ENCODE measurements at places on chromosomes 1 and 21.
A peak's percentile ranks its signal among the peaks of the same experiment; 100 is the strongest.

DNA sequence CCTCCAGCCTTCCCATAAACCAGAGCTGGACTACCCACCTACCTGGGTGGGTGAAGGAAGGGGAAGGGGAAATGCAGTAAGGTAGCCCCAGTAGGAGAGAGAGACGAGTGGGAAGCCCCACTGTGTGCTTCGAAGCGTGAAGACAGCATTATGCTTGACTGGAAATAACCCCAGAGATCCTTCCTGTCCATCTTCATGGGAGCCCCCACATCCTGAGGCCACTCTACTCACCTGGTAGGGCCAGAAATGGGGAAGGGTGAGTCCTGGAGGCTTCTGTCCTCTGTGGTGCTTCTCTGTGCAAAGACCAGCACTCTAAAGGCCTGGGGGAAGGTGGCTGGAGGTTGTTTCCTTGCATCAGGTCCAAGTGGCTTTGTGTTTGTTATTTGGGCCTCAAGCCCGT lies 10.0 kb upstream of the RASSF5 start:
- DNase-seq: no peak

DNA sequence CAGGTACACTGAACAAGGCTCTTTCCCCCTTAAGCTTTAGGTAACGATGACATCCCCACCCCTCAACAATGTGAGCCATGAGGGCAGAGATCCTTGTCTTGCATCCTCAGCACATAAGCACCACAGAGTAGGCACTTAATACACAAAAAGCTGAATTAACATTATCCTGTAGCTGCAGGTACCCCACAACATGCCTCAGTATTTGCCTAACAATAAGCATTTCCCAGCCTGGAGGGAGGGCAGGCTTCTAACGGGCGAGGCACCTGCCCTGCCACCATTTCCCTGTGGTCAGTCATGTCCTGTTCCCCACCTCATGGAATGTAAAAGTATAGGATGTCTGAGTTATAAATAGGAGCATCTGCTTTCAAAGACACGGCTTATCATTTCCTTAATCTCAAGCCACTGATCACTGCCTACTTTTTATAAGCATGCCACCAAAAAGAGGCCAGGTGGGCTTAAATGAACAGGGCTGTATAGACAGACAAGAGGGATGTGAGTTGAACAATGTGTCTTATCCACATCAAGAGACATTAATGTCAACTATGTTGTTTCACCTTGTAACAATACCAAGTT lies 3.4 kb downstream of the CAPZB start:
- no peak for DNase-seq

DNA sequence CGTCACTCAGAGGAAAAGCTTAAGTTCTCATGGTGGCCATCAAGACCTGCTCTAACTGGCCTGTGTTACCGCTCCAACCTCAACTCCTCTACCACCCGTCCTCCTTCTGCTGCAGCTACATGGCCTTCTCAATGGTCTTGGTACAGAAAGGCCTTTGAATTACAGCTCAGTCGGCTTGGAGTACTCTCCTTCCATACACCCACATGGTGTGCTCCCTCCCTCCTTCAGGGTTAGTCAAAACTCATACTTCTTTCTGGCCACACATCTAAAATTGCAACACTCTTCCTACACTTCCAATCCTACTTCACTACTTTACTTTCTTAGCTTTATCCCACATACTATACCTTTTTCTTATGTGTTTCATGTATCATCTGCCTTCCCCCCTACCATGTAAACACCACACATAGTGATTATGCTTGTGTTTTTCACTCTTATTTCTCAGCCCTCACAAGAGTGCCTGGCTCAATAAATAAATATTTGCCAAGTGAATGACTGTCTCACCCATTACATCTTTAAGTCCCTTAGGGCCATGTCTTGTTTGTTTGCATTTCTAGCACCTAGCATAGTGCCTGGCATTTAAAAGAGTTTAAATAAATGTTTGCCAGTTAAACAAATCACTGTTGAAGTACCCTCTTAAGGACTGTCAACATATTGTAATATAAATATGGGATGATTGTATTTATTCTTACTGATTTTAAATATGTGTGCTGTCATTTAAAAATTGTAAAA lies 37.6 kb upstream of the HMCN1 start:
- peak; percentile 65 for DNase-seq

DNA sequence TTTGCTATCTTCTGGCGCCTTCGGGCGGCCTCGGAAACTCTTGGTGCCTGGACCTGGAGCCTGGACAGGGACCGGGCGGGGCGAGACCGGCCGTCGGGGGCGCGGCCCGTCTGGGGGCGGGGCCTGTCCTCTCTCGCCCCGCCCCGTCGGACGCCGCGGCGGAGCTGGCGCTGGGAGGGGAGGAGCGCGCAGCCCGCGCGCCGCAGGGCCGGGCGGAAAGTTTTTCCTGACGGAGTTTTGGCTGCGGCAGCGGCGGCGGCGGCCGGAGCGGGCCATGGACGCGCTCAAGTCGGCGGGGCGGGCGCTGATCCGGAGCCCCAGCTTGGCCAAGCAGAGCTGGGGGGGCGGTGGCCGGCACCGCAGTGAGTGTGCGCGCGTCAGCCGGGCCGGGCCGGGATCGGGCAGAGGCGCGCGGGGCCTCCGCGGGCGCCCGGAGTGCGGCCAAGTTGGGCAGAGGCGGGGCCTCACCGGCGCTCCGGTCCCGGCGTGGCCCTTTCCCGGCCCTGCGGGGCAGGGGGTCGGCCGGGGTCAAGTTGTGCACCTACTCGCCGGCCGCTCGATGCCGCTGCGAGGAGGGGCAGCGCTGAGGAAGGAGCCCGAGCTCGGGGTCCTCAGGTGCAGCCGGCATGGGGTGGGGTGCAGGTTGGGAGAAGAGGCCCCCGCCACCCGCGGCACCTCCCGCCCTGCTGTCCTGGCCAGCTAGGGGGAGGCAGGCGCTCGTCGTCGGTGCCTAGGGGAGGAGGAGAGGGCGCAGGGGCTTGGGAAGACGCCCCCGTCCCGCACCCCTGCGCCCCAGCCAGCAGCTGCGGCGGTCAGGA lies at the start of gene LDLRAP1:
Gene LDLRAP1, plus strand, starts transcription at position 182 of the 818 bp plus-strand sequence. Its CDS starts 93 bp downstream, at position 275.
- peak; percentile 87 for DNase-seq

DNA sequence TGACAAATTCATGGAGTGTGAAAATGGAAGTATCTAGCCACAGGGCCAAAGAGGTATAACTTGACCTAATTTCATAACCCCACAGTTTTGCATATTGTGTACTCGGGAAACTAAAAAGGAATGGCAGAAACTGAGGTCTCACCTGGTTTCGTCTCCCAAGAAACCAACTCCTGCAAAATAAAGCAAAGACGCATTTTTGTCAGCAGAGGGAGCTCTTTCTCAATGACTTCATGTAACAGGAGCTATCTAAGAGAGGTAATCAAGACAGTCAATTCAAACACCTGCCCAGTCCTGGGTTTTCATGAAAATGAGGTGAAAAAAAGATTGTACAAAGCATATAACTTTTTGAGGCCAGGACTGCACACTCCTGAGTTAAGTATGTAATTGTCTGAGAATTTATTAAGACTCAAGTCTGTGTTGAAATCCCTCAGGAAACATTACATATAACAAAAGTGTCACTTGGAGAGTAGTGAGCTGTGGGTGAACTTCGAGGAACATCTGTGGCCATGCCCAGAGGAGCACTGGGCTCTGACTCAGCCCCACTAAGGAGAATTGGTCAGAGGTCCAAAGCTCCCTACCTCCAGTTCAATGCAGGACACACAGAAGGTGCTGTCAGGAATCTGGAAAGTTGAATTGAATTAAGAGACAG lies 17.6 kb downstream of the FCRL4 start:
- peak; percentile 44 for DNase-seq

GRCh38 chr1:38084700-38085099 lies 38.1 kb upstream of the POU3F1 start:
- no peak for DNase-seq

DNA sequence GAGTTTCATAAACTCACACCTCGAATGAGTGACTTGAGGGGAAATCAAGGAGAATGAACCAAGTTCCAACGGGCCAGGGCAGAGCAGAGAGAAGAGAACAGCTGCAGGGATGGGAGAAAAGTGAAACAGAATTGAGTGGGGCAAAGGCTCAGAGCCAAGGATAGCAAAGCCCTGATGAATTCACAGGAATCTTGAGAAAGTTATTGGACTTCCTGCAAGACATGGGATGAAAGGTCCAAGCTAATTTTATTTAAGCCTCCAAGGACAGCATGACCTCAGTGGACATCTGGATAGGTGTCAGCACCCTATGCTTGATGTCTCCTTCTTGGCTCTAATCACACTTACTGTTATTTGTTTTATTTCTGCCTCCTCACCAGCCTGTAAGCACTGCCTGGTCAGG lies 43.0 kb upstream of the RAVER2 start:
- peak; percentile 8 for DNase-seq

- DNase-seq: no peak
These were observed 34.1 kb upstream of the FHAD1 start for GRCh38 chr1:15212954-15213291.

- DNase-seq: no peak
These were observed 17.6 kb downstream of the SYNJ1 start for GRCh38 chr21:32710069-32710784.

- peak; percentile 8 for DNase-seq
These were observed 867.3 kb downstream of the PLA2G4A start for GRCh38 chr1:187696073-187696472.

- no peak for DNase-seq
These were observed 64.6 kb downstream of the NMNAT2 start for GRCh38 chr1:183353597-183353996.

DNA sequence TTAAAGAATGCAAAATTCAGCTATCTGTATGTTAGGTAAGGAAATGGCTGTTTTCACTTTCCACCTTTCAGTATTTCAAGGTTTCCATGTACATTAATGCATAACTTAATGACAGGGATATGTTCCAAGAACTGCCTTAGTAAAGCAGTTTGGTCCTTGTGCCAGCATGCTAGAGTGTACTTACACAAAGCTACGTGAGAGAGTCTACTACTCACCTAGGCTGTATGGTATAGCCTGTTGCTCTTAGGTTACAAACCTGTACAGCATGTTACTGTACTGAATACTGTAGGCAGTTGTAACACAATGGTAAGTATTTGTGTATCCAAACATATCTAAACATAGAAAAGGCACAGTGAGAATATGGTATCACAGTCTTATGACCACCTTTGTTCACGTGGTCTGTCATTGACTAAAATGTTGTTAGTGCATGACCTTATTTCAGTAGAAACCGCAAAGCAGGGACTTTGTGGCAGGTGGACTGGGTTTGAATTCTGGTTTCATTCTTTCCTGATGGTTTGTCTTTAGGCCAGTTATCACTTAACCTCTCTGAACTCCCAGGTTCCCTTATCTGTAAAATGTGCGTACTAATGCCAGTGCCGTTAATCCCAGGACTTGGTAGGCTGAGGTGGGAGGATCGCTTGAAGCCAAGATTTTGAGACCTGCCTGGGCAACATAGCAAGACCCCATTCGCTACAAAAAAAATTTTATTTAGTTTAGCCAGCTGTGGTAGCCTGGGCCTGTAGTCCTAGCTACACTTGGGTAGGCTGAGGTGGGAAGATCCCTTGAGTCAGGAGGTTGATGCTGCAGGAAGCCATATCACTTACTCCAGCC lies 4.9 kb downstream of the SMYD2 start:
- no peak for DNase-seq

- no peak for DNase-seq
These were observed 259.1 kb downstream of the BARHL2 start for GRCh38 chr1:90457985-90458384.
